Natural killer cell (primary cell): ENCODE measurements at places on chromosomes 3 and 15. TPM values are rescaled to one million over a fixed set of nuclear protein-coding genes. Genes with fewer than 3 reads are reported as not detected.

GRCh38 chr3:46367811-46368210, 2.9 kb upstream of the CCR5 start:
- H3K36me3 ChIP-seq, result no peaks in the 10 kb centered on the region
- H3K27me3 ChIP-seq, result no peaks in the 10 kb centered on the region
- no peak overlapping the region for H3K4me3 ChIP-seq

GRCh38 chr3:35737527-35737926, 98.2 kb downstream of the ARPP21 start:
- no peaks in the 10 kb centered on the region for H3K36me3 ChIP-seq
- no peak overlapping the region for H3K4me3 ChIP-seq
- no peaks in the 10 kb centered on the region for H3K27me3 ChIP-seq
- DNase-seq, result no peak
- H3K27ac ChIP-seq, result no peak overlapping the region

GRCh38 chr3:194156095-194156494, 20.1 kb downstream of the HES1 start:
- no peak overlapping the region for H3K4me3 ChIP-seq
- DNase-seq, result no peak
- no peak overlapping the region for H3K27ac ChIP-seq
- H3K27me3 ChIP-seq, result no peaks in the 10 kb centered on the region
- no peaks in the 10 kb centered on the region for H3K4me1 ChIP-seq

- H3K27me3 ChIP-seq, result no peaks in the 10 kb centered on the region
- no peaks in the 10 kb centered on the region for H3K36me3 ChIP-seq
- no peak overlapping the region for H3K4me3 ChIP-seq
- peaks cover 4% of the 10 kb centered on the region for H3K4me1 ChIP-seq
These were observed 43.6 kb downstream of the PDIA5 start for GRCh38 chr3:123110282-123110975.

DNA sequence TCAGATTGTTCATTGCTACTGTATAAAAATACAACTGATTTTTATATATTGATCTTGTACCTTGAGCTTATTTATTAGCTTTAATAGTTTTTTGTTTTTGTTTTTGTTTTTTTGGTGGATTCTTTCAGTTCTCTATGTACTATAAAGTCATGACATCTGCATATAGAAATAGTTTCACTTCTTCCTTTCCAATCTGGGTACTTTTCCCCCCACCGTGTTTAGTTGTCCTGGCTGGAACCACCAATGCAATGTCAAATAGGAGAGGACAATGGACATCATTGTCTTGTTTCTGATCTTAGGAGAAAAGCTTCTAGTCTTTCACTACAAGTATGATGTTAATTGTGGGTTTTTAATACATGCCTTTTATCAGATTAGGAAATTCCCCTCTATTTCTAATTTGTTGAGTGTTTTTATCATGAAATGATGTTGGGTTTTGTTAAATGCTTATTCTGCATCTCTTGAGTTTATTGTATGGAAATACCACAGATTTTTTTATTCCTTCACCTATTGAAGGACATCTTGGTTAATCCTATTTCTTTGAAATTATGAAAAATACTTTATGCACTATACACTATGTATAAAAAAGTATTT, 2.8 kb upstream of the XCR1 start:
- H3K36me3 ChIP-seq, result no peaks in the 10 kb centered on the region
- no peaks in the 10 kb centered on the region for H3K27me3 ChIP-seq
- H3K27ac ChIP-seq, result no peak overlapping the region
- DNase-seq, result no peak
- H3K4me1 ChIP-seq, result no peaks in the 10 kb centered on the region
- H3K4me3 ChIP-seq, result no peak overlapping the region

DNA sequence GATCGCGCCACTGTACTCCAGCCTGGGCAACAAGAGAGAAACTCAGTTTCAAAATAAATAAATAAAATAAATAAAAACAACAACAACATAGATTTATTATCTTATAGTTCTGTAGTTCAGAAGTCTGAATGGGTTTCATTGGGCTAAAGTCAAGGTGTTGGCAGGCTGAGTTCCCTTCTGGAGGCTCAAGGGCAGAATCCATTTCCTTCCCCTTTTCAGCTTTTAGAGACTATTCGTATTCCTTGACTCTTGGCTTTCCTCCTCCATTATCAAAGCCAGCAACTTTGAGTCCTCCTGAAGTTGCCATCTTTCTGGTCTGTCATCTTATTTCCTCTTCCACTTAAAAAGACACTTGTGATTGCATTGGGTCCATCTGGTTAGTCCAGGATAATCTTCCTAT, 12.1 kb downstream of the BLM start:
- no peaks in the 10 kb centered on the region for H3K27me3 ChIP-seq
- H3K27ac ChIP-seq, result no peak overlapping the region
- DNase-seq, result no peak
- H3K4me1 ChIP-seq, result no peaks in the 10 kb centered on the region
- peaks cover 6% of the 10 kb centered on the region for H3K36me3 ChIP-seq
- no peak overlapping the region for H3K4me3 ChIP-seq

GRCh38 chr3:184912163-184912562, 100.2 kb downstream of the VPS8 start:
- H3K27ac ChIP-seq, result no peak overlapping the region
- peaks cover 40% of the 10 kb centered on the region for H3K36me3 ChIP-seq
- no peaks in the 10 kb centered on the region for H3K27me3 ChIP-seq
- DNase-seq, result no peak

DNA sequence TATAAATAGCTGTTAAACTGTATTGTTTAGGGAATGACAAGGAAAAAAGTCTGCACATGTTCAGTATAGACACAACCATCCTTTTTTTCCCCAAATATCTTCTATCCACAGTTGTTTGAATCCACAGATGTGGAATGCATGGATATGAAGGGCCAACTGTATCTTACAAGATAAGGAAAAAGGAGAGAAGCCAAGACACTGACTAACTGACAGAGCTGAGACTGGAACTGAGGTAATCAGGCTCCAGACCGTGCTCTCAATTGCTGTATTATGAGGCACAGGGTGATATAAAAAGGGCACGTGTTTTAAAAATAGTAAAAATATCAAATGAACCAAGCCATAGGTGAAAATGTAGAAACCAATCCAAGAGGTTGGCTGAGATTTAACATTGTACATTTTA, 49.0 kb downstream of the DHX36 start:
- no peaks in the 10 kb centered on the region for H3K27me3 ChIP-seq
- peaks cover 75% of the 10 kb centered on the region for H3K36me3 ChIP-seq
- H3K27ac ChIP-seq, result no peak overlapping the region
- DNase-seq, result no peak
- H3K4me3 ChIP-seq, result no peak overlapping the region

C3orf85 gene
- total RNA-seq, result not detected

LMLN gene
- 4.5 TPM for total RNA-seq
